ENCODE measurements at places on chromosomes 16 and 17.

DNA sequence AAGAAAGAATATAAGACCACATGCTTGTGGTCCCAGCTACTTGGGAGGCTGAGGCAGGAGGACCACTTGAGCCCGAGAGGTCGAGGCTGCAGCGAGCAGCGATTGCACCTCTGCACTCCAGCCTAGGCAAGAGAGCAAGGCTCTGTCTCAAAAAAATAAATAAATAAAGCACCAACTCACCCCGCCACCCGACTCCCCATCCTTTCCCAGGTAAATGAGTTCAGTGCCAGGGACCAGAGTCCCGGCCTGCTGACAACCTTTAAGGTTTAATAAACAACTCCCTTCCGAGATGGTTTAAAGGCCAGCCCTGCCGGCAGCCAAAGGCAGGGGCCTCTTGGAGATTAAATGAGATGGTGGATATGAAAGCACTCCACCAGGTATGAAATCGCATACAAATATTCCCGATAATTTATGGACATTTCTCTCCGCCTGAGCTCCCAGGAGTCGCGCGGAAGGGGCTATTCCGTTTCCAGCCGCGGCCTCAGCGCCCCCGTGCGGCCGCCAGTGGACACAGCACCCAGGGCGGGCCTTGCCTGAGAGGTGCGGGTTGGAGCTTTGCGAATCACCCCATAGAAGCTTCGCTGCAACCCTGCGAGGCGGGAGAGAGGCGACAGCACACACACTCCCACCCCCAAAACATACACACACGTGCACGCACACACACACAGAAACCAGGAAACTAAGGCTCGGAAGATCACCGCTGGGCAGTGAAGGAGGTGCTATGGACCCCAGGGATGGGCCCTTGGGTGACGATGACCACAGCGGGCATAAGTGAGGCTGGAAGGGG is 4.0 kb upstream of the RPL38 start:
- DNase-seq, result peak; percentile 60

DNA sequence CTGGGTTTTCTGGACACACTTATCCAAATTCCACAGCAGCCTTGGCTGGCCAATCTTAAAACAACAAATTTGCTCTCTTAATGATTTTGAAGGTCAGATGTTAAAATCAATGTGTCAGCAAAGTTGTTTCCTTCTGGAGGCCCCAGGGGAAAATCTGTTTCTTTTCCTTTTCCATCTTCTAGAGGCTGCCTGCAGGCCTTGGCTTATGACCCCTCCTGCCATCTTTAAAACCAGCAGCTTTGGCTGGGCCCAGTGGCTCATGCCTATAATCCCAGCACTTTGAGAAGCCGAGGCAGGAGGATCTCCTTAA is 3.0 kb downstream of the LGALS9 start:
- no peak for DNase-seq

DNA sequence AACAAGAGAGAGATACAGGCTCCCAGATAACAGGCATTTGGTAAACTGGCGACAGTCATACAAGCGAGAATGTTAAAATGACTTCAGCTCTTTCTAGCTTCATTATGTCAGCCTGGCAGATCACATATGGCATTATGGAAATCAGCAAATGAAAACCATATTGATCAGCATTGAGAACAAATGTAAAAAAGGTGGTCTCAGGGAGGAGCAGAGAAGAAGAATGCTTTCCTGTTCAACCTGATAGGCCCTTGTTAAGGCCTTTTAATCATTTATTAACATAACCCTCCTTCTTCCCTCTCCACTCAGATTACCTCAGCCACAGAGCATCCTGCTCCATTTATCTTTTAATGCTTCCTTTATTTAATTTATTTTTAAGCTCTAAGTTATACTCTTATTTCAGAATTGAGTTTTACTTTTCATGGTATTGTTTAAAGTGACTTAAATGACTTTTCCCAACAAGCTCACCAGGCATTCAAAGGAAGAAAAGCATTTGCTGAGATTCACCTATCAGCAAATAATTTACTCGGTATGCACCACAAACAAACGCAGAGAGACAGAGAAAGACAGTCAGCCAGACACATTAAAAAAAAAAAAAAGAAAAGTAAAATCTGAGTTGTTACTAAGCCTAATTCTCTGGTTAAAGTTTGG is 243.9 kb upstream of the TBX2 start:
- no peak for DNase-seq

DNA sequence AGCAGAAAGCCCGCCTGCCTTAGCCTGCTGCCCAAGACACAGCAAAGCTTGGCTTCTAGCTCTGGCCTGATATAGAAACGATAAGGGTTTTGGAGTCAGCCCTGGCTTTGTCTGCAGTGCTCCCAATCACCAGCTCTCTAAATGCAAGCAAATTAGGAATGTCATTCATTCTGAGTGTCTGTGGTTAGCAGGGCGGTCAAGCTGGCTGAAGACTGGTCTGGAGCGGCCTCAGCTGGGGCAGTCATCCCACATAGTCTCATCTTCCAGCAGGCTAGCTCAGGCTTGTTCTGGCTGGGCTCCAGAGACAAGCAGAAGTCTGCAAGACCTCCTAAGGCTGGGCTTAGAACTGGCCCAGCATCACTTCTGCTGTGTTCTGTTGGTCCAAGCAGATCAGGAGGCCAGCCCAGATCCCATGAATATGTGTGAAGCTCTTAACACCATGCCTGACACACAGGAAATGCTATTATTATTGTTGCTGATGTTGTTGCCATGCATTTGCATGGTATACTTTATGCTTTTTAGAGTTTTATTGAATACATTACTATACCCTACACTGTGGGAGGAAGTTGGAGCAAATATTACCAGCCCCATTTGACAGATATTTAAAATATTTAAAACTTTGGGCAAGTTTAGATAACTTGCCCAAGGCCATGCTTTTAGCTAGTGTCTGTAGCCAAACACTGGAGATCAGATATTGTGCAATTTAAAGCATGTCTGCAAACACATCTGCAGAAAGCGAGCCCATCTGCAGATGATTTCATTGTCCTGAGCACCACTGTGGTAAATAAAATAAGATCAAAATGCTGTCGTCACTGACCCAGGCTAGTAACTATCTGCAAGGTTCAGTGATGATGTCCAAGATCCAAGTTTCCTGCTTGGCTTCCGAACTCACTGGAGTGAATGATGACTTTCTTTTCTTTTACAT is 24.8 kb downstream of the TMC7 start:
- DNase-seq, result peak; percentile 16

- no peak for DNase-seq
These were observed 1.1 kb downstream of the CREBBP start for GRCh38 chr16:3879258-3879886.

DNA sequence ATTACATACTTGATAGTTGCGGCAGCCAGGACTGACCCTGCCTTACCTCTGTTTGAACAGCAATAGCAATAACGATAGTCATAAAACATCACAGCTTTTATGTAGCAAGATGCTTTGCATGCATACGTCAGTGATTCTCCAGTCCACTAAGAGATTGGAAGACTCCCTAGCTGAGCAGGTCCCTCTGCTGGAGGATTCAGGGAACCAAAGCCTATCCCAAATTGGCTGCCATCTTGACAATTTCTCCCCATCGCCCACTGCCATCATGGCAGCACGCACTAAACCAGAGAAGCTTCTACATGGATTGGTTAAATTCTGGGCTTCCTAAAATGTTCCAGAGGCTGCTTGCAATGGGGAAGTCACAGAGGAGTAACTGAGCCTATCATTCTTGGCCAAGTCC is 360.6 kb upstream of the XYLT1 start:
- DNase-seq, result no peak

DNA sequence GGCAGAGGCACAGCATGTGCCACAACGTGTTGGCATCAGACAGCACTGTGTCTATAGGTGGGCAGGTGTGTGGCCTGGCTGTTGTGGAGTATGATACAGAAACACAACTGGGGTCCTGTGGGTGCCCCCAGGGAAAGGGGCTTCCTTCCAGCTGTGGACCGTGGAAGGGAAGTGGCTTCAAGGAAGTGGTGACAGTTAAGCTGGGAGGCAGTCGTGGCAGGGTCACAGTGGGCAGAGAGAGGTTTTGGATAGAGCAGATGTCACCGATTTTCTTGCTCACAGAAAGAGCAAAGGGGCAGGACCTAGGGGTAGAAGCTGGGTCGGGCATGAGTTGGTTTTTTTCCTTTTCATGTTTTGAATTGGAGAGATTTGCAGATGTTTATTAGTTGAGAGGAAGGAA is 11.2 kb upstream of the ORAI3 start:
- DNase-seq, result no peak

GRCh38 chr16:68429076-68429854 is 19.0 kb downstream of the SMPD3 start:
- DNase-seq, result no peak

GRCh38 chr17:48213797-48214196 is 106.2 kb downstream of the SNX11 start:
- DNase-seq, result no peak

- peak; percentile 64 for DNase-seq
These were observed 13.1 kb downstream of the FMNL1 start for GRCh38 chr17:45234641-45235415.

DNA sequence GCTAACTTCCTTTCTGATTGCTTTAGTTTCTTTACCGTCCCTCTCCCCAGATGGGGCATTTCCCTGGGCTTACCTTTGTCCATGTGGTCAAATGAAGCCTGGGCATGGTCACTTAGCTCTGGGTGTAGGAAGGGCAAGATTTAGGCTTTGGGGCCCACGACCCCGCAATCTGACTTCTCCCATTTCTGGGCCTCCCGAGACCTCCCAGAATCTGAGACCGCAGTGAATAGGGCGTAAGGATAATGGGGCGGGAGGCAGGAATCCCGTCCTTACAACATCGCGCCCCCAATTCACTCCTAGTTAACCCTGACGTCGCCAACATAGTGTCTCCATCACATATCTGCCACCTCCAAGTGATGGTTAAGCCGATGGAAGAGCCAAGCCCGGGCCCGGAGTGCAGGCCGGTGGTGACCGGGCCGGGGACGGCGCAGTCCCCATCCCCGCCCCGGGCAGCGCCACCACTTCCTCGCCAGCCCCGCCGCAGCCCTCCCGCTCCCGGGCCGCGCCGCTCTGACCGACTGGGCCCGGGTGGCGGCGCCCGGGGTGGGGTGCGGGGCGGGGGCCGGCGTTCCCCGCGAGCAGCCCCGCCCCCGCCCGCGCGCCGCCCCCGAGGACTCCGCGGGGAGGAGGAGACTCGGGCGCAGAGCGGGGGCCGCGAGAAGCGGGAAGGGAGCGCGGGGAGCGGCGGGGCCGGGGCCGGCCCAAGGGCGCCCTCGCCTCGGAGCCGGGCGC is at the start of gene RHBDL3:
Gene RHBDL3, plus strand, starts transcription at position 641 of the 732 bp plus-strand sequence. CDS start 358 bp downstream, outside the sequence.
- DNase-seq, result no peak

- no peak for DNase-seq
These were observed 129.7 kb upstream of the CHMP6 start for GRCh38 chr17:80861892-80862291.

GRCh38 chr16:4327386-4328045 is 11.6 kb downstream of the GLIS2 start:
- DNase-seq, result no peak

DNA sequence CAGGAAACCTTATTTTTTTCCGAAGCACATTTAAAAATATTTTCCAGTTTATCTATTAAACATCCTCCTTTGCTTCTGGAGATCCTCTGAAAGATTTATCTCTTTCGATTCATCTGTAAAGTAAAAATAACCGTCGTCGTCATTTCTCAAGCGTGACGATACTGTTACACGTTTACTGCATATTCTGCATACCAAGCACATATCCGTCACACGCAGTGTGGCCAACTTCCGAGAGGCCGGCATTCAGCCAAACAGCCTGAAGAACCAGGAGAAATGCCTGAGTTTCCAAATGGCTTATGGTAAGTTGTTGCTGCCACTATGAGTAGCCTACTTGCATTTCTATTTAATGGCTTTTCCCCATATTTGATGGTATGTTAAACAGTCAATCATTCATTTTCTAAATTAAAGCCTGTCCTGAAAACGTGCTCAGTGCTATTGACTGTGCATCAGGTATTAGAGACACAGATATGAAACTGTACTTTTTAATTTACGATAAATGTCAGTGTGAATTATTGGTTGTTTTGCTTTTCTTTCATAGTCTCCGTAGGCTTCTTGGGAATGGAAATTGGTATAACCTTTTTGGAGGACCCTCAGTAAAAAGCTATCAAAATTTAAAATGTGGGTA is 275.7 kb downstream of the WWOX start:
- DNase-seq, result no peak

- DNase-seq, result peak; percentile 29
These were observed 27.1 kb upstream of the LASP1NB start for GRCh38 chr17:38898291-38898679.

- no peak for DNase-seq
These were observed 2.1 kb downstream of the NME1 start for GRCh38 chr17:51155416-51155815.

GRCh38 chr16:303760-304505 is 21.0 kb downstream of the PDIA2 start:
- DNase-seq, result peak; percentile 22

DNA sequence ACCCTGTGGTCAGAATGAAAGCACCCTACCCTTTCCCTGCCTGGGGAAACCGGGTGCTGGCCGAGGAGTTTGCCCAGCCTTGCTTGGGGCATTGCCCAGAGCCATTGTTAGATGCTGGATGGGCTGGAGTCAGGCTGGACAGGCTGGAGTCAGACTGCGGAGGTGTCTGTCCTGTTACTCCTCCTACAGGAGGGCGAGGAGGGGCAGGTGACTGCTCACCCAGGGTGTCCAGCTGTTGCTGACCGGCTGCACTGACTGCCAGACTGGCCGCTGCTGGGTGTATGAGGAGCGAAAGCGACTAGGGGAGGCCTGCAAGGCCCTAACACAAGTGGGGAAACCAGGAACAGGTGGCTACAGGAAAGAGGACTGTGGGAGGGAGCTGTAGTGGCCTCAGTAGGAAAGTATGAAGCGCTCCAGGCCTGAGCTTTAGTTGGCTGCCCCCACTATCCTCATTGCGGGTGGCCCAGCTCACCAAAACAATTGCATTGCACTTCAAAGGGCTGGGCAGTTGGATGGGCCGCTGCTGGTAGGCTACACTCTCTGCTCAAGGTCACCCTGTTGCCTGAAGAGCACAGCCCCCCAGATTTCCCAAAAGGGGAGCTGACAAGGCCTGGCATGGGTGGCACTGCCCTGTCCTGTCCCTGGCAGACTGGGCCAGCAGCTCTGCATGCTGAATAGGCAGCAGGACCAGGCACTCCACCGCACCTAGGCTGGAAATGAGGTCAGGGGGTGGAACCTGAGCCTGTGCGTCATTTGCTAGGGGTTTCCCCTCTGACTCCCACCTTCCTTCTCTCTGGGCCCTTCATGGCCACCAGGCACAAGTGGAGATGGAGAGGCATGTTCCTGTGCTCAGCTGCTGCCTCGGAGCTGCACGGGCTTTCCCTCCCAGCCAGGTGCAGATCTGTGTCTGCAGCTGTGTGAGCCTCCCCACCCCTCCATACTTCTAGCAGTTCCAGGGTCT is 18.4 kb downstream of the LDHD start:
- DNase-seq, result no peak

- no peak for DNase-seq
These were observed 1.1 kb downstream of the FLII start for GRCh38 chr17:18257268-18257981.

DNA sequence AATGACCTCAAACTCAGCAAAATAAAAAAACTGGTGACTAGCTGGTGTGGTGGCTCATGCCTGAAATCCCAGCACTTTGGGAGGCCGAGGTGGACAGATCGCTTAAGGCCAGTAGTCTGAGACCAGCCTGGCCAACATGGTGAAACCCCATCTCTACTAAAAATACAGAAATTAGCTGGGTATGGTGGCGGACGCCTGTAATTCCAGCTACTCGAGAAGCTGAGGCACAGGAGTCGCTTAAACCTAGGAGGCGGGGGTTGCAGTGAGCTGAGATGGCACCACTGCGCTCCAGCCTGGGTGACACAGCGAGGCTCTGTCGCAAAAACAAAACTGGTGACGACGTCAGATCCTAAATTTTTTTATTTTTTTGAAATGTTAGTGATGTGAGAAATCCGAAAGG is 82.6 kb upstream of the TOB1 start:
- DNase-seq, result no peak

GRCh38 chr16:31063495-31063842 is 10.6 kb downstream of the ZNF668 start:
- no peak for DNase-seq
